ENCODE measurements at places on chromosomes 12 and 14.

DNA sequence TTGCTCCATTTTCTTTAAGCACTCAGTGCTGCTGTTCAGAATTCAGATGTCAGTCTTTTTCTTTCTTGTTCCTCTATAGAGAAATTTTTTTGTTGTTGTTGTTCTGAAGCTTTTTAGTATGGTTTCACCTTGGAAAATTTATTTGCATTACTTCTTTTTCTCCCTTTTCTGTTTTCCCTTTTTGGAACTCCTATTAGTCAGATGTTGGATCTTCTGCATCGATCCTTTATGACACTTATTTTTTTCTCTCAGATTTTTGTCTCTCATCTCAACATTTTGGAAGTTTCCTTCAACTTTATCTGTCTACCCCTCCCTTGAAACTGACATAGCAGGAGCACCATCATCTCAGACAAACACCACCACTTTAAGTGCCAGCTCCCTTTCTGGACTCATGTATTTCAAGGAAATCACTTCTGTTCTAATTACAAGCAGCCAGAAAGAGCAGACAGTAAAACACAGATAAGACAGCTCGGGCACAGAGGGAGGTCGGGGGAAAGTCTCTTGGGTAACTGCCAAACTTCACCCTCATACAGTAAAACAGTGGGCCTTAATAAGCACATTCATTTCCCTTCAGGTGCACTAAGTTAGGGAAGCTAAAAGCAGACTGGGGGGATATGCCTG, 222.7 kb upstream of the PLXNC1 start:
- no peak for DNase-seq

DNA sequence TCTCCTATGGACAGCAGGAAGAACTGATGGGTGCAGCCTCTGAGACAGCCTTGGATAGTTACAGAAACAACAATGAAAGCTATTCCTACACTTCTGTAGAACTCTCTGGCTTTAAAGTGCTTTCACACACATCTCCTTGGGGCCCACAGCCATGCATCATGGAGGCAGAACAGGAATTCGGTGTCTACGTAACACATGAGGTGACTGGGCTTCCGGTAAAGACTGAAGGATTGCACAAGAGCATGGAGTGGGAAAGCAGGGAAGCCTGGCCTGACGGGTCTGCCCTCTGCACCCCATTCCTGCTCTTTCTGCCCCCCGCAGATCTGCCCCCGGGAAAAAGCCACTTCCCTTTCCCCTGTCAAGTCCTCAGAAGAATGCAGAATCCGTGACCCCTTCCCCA, 82.6 kb downstream of the VWF start:
- no peak for DNase-seq

DNA sequence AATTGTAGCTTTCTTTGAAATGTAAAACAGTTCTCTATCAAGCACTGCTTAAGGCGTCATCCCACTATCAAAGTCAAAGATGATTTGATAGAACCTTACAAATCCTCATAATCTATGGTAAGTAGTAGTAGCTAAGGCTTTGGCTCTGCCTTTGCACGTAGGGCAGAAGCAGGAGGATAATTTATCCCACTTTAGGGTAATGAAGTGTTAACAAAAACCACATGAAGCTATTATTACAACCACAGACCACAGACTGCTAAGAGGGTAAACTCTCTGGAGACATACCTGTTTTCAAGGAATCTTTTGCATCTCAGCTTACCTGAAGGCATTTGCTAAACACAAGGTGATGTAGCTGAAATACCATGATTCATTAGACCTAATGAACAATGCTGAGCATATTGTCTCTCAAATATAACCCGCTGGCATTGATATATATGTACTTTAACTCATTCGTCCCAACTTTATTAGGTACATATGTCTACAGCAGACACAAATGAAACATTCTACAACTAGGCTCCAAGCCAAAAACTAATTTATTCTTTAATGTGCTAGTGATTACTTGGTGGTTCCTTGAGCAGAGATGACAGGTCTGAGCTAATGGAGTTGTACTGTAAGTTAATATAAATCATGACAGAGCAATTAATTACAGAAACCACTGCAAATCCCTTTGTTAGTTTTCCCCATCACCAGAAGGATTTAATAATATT, 368.8 kb downstream of the ETNK1 start:
- DNase-seq, result no peak

DNA sequence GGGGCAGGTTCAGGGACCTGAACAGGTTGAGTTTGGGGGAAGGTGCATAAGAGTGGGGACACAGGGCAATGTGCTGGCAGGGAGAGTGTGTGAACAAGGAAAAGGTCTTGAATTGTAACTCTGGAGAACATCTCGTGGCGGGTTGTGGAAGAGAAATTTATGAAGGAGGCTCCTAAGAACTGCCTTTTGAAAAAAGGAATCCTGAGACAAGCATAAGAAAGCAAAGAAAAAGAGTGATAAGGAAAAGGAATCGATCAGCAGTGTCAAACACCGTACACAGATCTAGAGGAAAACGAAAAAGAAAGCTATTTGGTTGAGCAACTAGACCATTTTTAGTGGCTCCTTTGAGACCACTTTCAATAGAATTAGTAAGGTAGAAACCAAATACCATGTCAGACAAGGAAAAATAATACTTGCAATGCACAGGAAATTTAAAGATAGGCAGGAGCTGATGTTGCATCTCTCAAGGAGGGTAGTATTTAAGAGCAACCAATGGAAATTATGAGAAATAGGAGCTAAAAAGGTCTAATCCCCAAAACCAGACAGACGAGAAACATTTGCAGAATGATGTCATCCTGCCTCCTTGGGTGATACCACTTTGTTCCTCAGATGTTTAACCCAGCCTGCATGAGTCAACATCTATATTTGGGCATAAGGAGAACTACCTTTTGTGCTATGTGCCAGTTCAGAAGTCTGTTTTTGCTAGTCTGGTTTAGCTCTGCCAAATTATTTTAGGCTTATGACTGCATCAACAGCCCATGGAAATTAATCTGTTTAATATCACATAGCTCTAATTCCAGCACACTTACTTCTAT, 64.5 kb upstream of the STK38L start:
- DNase-seq, result peak; percentile 91

GRCh38 chr14:29062976-29063375, 296.4 kb downstream of the FOXG1 start:
- DNase-seq, result no peak

GRCh38 chr14:68538639-68539038, 254.2 kb downstream of the ZFP36L1 start:
- no peak for DNase-seq

DNA sequence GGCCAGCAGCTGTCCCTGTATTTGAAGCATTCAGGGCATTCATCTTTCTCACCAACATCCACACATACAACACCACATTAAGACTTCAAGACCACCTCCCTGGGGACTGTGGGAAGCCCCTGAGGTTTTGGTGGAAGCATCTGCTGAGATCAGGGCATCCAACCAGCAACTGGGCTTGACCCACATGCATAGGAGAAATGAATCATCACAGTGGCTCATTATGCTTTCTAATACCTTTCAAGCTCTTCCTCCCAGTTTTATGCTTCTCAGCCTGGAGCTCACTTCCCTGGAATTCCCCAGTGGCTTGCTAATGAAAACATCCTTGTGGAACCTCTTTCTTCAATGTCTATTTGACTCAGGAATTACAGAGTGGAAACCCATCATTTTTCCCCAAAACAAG, 21.4 kb upstream of the CMKLR1 start:
- no peak for DNase-seq

GRCh38 chr12:48954841-48955501, 2.3 kb downstream of the ARF3 start:
- DNase-seq, result no peak

DNA sequence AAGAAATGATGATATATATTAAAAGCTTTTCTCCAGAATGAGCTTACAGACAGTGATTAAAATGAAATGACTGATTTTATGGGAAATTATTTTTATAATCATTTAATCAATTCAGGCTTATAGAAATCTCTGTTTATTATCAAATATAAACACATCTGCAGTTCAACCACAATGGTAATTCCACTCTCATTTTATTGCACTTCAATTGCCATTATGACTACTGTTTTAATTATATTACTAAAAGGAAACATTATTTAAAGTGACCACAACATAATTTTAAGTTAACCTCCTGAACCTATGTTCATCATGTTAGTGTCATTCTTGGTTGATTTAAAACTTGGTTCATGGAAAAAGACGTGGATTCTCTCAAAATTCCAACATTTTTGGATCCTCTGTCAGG, 536.3 kb downstream of the SLC6A15 start:
- no peak for DNase-seq

DNA sequence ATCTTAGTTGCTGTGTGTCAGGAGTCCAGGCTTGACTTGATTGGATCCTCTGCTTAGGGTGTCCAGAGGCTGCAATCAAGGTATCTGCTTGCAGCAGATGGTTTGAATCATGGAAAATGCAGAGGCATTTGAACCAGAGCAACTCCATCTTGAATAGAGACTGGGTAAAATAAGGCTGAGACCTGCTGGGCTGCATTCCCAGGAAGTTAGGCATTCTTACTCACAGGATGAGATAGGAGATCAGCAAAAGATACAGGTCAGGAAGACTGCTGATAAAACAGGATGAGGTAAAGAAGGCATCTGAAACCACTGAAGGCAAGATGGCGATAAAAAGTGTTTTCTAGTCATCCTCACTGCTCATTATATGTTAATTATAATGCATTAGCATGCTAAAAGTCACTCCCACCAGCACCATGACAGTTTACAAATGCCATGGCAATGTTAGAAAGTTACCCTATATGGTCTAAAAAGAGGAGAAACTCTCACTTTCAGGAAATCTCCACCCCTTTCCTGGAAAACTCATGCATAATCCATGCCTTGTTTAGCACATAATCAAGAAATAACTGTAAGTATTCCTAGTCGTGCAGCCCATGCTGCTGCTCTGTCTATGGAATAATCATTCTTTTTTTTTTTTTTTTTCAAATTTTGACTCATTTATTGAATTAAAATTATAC, 218.3 kb upstream of the CPNE8 start:
- no peak for DNase-seq

DNA sequence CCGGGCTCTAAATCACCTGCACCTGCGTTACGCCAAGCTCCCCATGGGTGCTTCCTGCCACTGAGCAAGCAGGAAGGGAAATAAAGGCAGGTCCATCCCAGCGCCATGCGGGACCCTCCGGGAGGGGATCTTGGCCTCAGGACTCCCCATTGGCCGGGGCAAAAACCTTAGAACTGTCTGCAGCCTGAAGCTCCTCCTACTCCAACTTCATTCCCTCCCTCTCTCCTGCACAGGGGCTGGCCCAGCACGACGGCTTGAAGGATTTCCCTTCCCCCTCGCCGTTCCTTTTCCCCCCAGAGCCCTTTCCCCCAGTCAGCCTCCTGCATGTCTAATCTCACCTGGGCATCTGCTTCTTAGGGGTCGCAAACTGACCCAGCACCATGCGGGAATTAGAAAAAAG, 137.2 kb upstream of the NCOR2 start:
- no peak for DNase-seq

DNA sequence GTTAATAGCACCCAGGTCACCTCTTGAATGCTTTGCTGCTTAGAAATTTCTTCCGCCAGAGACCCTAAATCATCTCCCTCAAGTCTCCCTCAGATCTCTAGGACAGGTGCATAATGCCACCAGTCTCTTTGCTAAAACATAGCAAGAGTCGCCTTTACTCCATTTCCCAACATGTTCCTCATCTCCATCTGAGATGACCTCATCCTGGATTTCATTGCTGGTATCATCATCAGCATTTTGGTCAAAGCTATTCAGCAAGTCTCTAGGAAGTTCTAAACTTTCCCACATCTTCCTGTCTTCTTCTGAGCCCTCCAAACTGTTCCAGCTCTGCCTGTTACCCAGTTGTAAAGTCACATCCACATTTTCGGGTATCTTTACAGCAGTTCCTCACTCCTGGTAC, 41.0 kb downstream of the KTN1 start:
- no peak for DNase-seq

DNA sequence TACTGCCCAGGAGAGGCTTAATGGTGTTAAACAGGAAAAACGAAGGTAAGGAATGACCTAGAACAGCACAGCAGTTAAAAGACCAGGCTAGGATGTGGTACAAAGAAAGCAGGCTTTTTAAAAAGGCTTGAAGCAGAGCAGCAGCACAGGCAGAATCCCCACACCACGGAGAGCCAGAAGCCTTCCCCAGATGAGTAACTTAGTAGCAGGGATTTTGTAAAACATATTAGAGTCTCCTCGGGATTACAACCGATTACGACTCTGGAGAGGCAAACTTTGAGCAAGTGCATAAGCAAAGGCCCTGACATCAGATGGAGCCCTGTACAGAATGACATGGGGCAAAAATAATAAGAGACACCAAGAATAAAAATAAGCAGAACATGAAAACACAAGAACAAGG, 37.1 kb upstream of the DHRS4 start:
- no peak for DNase-seq

- DNase-seq, result peak; percentile 24
Observed at GRCh38 chr14:63677891-63678379, 36.3 kb upstream of the WDR89 start.

DNA sequence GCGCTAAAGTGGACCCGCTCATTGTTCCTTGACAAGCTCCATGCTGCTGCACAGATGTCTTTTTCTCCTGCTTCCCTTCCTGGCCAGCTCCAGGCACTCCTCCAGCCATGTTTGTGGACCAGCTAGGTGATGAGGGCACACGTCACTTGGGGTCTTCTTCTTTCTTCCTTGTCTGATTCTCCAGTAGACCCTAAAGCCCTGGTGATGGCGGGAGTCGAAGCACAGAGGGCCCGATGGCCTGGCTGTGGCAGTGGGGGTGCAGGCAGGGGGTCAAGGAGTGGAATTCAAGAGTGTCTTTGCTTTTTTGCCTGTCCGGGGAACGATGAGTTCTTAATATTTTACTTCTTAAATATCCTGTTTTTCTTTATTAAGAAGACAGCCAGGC, 23.0 kb upstream of the AMN start:
- no peak for DNase-seq

- peak; percentile 23 for DNase-seq
Observed at GRCh38 chr14:94542111-94542810, 19.0 kb upstream of the SERPINA4 start.

DNA sequence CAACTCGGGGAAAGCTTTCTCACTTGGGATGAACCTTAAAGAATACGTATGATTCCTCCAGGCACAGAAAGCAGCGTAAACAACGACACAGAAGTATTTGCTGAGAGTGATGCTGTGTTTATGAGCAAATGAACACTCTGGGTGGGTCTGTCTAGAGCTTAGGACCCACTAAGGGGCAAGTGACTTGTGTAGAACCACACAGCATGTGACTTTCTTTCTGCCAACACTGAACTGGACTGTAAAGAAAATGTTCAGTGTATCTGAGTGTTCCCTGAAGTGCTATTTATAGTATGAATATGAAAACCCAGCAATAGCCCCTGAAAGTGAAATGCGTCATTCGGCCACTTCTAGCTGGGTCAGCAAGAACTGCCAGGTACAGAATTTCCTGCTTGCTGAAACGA, 78.5 kb downstream of the ST8SIA1 start:
- no peak for DNase-seq

GRCh38 chr14:72839351-72839750, 54.5 kb downstream of the DPF3 start:
- no peak for DNase-seq
